ENCODE measurements at places on chromosomes 5 and 9. TPM values are rescaled to one million over a fixed set of nuclear protein-coding genes. Genes with fewer than 3 reads are reported as not detected.

GRCh38 chr5:139358064-139358463 is 16.4 kb downstream of the PAIP2 start:
- no peak overlapping the region for H3K27ac ChIP-seq
- no peaks in the 10 kb centered on the region for H3K27me3 ChIP-seq
- no peak overlapping the region for H3K4me3 ChIP-seq
- H3K36me3 ChIP-seq, result peaks cover 29% of the 10 kb centered on the region
- H3K4me1 ChIP-seq, result peaks cover 8% of the 10 kb centered on the region

DNA sequence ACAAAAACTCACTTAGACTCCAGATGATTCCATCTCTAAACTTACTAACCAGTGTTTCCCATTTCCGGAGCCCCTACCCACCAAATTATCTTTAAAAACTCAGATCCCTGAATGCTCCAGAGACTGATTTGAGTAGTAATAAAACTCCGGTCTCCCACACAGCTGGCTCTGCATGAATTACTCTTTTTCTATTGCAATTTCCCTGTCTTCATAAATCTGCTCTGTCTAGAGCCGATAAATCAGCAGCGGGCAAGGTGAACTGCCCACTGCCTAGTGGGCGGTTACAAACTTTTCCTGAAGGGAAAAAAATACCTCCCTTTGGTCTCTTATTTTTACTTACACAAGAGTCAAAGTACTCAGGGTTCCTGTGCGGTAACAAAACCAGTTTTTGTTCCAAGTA is 624.4 kb upstream of the RORB start:
- H3K36me3 ChIP-seq, result no peaks in the 10 kb centered on the region
- H3K27ac ChIP-seq, result no peak overlapping the region
- H3K4me3 ChIP-seq, result no peak overlapping the region
- H3K27me3 ChIP-seq, result no peaks in the 10 kb centered on the region
- no peak for DNase-seq
- H3K4me1 ChIP-seq, result peaks cover 7% of the 10 kb centered on the region

The ASS1 gene
- 8.6 TPM for total RNA-seq

The CCL19 gene
- not detected for total RNA-seq

The NMUR2 gene
- total RNA-seq, result not detected

Measured in activated CD4-positive, alpha-beta memory T cell treated with anti-CD3 and anti-CD28 coated beads, Interleukin-2, amount 10 ng/mL, durations not matched to agents 7 days and 5 days (primary cell).